ENCODE measurements at places on chromosomes 16 and 17.
A peak's percentile ranks its signal among the peaks of the same experiment; 100 is the strongest.

DNA sequence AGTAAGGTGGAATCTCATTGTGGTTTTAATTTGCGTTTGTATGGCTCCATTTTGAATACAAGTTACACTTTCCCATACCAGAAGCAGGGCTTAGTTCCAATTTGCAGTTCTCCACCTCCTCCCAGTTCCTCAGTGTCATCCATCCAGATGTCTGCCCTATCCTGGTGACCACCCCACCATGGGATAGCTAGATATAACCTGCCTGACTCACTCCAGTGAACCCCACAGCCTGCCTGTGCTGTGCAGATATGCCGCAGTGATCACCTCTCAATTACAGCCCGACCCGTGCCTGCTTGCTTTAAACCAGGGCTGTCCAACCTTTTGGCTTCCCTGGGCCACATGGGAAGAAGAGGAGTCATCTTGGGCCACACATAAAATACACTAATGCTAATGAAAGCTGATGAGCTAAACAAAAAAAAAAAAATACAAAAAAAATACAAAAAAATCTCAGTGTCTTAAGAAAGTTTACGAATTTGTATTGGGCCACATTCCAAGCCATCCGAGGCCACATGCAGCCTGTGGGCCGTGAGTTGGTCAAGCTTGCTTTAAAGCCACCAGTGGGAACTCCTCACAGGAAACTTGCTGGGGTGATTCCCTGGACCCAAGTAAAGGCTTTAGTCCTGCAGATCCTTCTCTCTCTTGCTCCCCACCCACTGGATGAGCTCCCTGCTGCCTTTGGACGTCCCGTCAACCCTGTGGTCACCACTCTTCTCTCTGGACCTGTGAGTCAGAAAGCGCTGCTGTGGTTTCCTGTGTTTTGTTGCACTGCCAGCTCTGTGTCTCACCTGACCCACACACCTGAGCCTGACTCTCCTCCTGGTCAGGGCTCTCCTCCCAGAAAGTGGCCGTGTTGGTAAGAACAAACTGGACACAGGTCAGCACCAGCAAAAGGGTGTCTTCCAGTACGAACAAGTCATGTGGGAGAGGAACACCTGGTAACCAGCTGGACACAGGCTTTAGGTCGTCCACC lies 83.0 kb downstream of the EMP2 start:
- DNase-seq = no peak

GRCh38 chr17:17485420-17485819 lies 8.6 kb downstream of the MED9 start:
- DNase-seq = no peak

- DNase-seq = peak; percentile 52
Observed at GRCh38 chr16:85446951-85447692, 166.0 kb upstream of the GSE1 start.

- DNase-seq = no peak
Observed at GRCh38 chr16:88672776-88673175, 9.9 kb upstream of the MVD start.

- no peak for DNase-seq
Observed at GRCh38 chr17:79942011-79942405, 93.7 kb downstream of the TBC1D16 start.

DNA sequence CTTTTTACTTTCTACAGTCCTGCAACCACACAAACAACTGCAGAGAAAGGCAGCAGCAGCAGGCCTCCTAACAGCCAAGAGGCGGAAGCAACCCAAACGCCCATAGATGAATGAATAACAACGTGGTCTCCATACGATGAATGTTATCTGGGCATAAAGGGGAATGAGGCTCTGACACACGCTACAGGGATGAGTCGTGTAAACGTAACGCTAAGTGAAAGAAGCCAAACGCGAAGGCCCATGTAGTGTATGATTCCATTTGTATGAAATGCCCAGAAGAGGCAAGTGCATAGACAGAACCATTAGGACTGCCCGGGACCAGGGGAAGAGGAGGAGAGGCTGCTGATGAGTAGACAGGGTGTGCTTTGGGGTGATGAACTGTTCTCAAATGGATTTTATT lies 94.8 kb upstream of the DNAH17 start:
- DNase-seq = no peak

DNA sequence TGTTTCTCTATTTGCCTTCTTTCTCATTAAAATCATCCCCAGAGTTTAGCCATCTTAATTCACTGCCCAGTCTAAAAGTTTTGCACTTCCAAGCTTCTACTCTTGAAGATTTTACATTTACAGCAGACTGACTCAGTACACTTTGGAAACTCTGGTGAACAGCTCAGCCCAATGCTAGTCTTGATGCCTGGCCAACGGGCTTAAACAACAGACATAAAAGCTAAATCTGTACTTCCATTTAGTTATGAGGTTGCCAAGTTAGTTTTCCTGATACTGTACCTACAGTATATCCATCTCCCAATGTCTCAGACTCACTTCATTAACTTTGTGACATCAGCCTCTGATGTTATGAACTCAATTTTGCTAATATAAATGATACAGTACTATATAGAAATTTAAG lies 891.8 kb upstream of the SOX9 start:
- DNase-seq = no peak

GRCh38 chr16:52174168-52174567 lies 372.8 kb downstream of the TOX3 start:
- no peak for DNase-seq

DNA sequence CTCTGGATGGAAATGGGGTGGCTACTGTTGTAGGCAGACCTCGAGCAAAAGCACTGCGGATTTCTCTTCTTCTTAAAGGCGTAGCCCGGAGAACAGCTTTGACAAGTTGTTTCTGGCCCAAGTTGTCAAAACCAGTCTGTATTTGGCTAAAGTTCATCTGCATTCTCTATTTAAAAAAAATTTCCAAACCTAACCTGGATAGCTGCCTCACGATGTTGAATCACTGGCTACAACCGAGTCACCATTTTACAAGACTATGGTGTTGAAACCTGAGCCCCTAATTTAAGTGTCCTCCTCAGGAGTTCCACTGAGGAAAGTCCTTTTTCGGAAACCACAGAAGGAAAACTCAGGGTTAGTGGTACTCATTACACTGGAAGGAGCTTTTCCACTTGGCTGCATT lies 1.5 kb downstream of the SLC16A6 start:
- no peak for DNase-seq

GRCh38 chr17:41837761-41838538 lies at the start of gene KLHL10:
Gene KLHL10 (plus strand): TSS chr17:41837825. CDS start chr17:41837933, 108 bp downstream.
- DNase-seq = no peak

DNA sequence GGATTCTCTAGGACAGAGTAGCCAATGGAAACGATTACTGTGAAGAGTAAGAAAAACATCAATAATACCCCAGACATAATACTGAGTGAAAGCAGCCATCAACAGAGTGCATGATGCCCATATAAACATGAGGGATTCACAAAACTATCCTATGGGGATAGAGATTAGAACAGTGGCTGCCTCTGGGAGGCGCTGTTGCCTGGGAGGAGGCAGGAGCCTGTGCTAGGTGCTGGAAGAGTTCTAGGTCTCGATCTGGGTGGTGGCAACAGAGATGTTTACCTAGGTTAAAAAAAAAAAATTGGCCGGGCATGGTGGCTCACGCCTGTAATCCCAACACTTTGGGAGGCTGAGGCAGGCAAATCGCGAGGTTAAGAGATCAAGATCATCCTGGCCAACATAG lies 7.9 kb downstream of the FA2H start:
- no peak for DNase-seq

DNA sequence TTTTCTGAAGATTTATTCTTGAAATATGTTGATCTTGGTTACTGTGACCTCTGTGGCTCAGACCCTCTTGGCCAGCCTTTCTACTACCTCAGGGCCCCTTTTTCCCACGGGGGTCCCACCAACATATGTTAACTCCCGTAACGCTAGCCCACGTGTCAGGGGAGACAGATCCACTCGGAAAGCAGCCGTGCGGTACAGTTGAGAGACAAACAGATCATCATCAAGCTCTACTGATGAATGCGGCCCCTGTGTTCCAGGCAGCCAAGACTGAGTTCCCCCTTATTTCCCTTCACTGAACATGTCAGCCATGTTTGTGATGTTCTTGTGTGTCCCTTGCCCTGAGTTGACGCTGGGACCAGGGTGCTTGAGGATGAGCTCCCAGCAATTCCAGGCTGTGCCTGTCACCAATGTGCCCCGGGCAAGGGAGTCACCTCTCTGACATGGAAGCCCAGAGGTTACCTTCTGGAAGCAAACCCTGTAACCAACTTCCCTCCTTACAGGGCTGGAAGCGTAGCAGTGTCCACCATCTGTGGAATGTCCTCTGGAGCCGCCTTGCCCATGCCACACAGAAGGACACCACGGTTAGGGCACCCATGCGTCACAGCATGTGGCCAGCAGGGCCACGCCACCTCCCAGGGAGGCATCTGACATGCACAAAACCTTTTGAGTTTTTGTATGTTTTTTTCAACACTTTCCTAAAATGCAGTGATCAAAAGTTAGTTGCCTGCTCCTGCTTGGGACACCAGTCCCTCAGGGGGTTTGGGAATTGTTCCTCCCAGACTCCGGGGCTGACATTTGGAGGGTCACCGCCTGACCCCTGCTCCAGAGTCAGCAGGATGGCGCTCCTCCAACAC lies 193.7 kb upstream of the CHMP6 start:
- DNase-seq = no peak

GRCh38 chr16:83747936-83748335 lies 59.8 kb upstream of the HSBP1 start:
- no peak for DNase-seq

DNA sequence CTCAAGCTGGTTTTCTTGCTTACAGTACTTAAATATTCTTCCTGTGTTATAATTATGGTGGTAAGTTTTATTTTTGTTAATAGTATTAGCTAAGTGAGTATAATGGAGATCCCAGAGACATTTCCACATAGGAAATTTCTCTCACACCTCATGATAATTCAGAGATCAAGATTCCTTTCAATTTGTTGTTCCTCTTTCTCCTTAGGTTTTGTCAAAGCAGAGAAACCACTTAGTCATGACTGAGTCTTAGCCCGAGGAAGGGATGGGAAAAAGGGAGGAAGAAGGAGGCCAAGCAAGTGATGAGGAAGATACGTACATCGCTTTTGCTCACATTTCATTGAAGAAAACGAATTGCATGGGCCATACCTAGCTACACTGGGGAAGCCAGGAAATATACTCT lies 18.4 kb downstream of the ESRP2 start:
- no peak for DNase-seq

GRCh38 chr17:79441356-79442160 lies 169.3 kb downstream of the RBFOX3 start:
- DNase-seq = no peak

GRCh38 chr16:80828495-80828894 lies 24.1 kb upstream of the CDYL2 start:
- no peak for DNase-seq

DNA sequence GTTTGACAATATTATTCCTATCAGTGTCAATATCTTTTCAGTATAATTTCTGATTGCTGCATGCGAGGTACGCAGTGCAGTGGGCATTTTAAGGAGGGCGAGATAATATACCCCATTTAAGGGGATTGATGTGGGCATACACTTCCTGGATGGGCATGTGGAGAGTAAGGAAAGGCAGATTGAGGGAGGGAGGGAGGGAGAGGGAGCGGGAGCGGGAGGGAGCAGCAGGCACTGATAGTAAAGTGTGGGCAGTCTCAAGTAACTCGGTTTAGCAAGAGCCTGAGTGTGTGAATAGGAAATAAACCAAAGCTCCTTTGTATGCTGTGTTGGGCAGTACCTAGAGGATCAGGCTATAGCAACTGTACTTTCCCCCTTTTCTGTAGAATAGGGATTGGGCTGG lies 5.1 kb downstream of the BPTF start:
- no peak for DNase-seq

DNA sequence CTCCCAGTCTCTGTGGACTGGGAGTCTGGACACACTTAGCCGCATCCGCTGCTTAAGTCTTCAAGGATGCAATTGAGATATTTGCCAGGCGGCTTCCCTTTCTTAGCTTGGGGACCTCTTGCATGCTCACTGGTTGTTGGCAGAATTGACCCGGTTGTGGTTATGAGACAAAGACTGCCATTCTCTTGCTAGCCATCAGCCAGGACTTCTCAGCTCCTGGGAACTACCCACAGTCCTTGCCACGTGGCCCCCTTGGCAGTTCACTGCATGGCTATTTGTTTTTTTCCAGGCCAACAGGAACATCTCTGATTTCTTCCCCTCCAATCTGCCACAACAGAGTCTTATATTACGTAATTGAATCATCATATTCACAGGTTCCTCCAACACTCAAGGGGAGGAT lies 25.5 kb downstream of the CACNG4 start:
- DNase-seq = no peak

DNA sequence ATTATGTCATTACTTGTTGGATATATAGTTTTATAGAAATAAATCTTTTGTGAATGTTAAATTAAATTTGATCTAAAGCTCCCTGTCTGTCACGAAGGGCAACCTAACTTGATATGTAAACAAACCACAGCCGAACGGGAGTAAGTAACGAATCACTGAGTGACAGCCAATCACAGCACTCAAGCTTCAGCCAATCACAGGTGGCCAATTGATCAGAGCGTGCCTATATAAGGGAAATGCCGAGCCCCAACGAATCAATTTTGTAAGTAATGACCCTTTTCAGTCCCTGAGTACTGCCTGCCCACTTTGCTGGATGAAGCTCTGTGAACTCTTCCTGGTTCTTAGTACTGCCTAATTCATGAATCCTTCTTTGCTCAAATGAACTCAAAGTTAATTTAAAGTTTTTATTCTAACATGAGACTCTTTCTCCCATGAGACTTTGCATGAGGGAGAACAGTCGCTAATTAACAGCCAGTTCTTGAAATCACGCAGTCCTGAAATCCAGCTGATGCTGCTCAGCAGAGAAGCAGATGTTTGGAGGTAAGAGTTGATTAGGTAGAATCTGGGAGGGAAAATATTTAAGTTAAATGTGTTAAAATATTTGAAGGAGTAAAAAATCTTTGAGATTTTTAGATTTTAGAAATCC lies 302.2 kb downstream of the CNTNAP4 start:
- DNase-seq = no peak

- DNase-seq = no peak
Observed at GRCh38 chr17:79982986-79983385, 52.7 kb downstream of the TBC1D16 start.

GRCh38 chr17:65294181-65294719 lies 157.1 kb downstream of the RGS9 start:
- DNase-seq = no peak

GRCh38 chr17:48564188-48565021 lies 13.7 kb downstream of the HOXB4 start:
- DNase-seq = no peak

DNA sequence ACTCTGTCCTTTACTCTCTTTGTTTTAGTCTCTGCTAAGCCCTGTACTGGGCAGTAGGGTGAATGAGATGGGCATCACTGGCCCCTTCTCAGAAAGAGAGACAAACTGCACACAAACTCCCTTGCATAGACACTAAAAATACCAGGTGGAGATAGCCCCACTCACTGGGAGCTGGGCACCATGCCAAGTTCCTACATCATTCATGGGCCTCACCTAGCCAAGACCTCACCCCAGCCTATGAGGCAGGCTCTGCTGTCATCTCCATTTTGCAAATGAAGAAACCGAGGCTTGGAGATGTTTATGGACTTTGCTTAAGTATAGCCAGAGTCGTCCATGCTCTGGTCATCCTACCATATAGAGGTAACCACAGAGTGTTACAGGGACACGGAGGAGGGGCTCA lies 499.8 kb upstream of the CDH11 start:
- DNase-seq = no peak

- no peak for DNase-seq
Observed at GRCh38 chr16:73543331-73543969, 495.5 kb upstream of the ZFHX3 start.
